ENCODE measurements at places on chromosomes 3 and 15. TPM values are rescaled to one million over a fixed set of nuclear protein-coding genes. Genes with fewer than 3 reads are reported as not detected.

SLC12A1 gene
- 578 TPM for total RNA-seq

SLCO2A1 gene
- total RNA-seq: 17.1 TPM

SOX14 gene
- total RNA-seq: not detected

CYP8B1 gene
- 0.35 TPM for total RNA-seq

HEMK1 gene
- 16.1 TPM for total RNA-seq

SLC30A4 gene
- total RNA-seq: 9.6 TPM

VIPR1 gene
- total RNA-seq: 3.4 TPM

TNNC1 gene
- 97.2 TPM for total RNA-seq

ATP8B4 gene
- total RNA-seq: 16.1 TPM

WDR53 gene
- 5.4 TPM for total RNA-seq

NEK10 gene
- 11.1 TPM for total RNA-seq

FSTL1 gene
- 397 TPM for total RNA-seq

XIRP1 gene
- total RNA-seq: 10.2 TPM

CSPG5 gene
- total RNA-seq: 1.3 TPM

PRICKLE2 gene
- total RNA-seq: 50.5 TPM

CHRNA7 gene
- 5.0 TPM for total RNA-seq

DNAJA4 gene
- total RNA-seq: 32.1 TPM

P2RY1 gene
- total RNA-seq: 6.9 TPM

CHRFAM7A gene
- total RNA-seq: 5.0 TPM
